NCI-H1092 (cell line): ENCODE measurements at places on chromosomes 4 and X.

- DNase-seq: no peak
Measured at GRCh38 chr4:86955888-86956451, 21.2 kb downstream of the AFF1 start.

DNA sequence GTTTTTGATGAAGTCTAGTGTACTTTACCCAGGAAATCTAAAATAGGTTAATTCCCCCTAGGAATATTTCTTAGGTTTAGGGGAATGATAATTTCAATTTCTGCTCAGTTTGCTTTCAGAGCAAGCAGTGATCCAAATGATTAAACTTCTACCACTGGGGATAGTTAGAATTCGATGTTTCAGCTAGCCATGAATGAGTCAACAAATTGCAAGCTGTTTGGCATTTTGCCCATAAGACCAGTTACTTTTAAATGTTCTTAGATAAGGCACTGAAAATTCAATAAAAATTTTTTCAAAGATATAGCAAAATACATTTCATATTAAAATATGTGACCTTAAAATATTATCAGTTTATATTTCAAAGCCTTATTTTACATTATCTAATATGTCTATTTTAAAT, 993.6 kb downstream of the ARAP2 start:
- no peak for DNase-seq

DNA sequence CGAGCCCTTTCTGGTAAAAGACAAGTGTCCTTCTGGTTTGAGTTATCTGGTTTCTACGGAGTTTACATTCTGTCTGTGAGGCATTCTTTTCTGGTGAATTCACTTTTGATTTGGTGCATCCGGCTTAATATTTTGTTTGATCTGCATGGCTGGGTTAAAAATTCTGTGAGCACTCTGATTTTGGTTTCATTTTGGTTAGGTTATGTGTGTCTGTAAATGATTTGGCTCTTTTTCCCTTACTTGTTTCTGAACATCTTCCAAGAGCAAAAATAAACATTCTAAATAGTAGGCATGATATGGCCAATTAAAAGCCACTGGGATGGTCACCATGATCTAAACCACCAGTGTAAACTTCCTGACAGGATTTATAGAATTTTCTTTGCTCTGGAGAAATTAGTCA, 85.7 kb upstream of the PTPN13 start:
- DNase-seq: no peak

DNA sequence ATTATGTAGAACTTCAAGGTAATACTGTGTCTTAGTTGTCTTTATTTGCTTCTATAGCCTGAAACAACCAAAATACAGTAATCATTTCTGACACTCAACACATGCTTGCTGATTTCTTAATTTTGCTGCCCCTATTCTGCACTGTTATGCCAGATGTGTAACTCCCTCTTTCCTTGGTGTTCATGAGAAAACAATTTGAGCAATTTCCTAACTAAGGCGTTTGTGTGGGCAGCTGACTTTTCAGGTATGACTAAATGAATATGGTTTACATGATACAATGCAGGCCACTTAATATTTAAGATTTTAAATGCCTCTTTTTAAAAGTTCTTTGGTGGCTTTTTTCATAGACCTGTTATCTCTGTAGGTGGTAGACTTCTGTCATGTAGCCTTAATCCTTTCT, 46.1 kb upstream of the CENPE start:
- DNase-seq: no peak

- no peak for DNase-seq
Measured at GRCh38 chr4:142077048-142077447, 440.7 kb downstream of the IL15 start.
